ENCODE measurements at places on chromosomes 7 and 10. TPM values are rescaled to one million over a fixed set of nuclear protein-coding genes. Genes with fewer than 3 reads are reported as not detected.
A peak's percentile ranks its signal among the peaks of the same experiment; 100 is the strongest.

- no peak overlapping the region for H3K27ac ChIP-seq
- no peaks in the 10 kb centered on the region for H3K27me3 ChIP-seq
- no peak overlapping the region for H3K4me3 ChIP-seq
- no peaks in the 10 kb centered on the region for H3K36me3 ChIP-seq
- DNase-seq = no peak
Measured at GRCh38 chr10:114616516-114616915, 41.6 kb downstream of the ABLIM1 start.

GRCh38 chr7:127029823-127030222, 222.9 kb downstream of the GRM8 start:
- H3K4me3 ChIP-seq = no peak overlapping the region
- H3K27ac ChIP-seq = no peak overlapping the region
- no peaks in the 10 kb centered on the region for H3K36me3 ChIP-seq
- H3K4me1 ChIP-seq = no peaks in the 10 kb centered on the region
- no peak for DNase-seq

- peaks cover 2% of the 10 kb centered on the region for H3K4me1 ChIP-seq
- DNase-seq = no peak
- H3K36me3 ChIP-seq = peaks cover 7% of the 10 kb centered on the region
- H3K4me3 ChIP-seq = no peak overlapping the region
- no peaks in the 10 kb centered on the region for H3K27me3 ChIP-seq
- no peak overlapping the region for H3K27ac ChIP-seq
Measured at GRCh38 chr7:96228760-96229159, 93.1 kb downstream of the SLC25A13 start.

DNA sequence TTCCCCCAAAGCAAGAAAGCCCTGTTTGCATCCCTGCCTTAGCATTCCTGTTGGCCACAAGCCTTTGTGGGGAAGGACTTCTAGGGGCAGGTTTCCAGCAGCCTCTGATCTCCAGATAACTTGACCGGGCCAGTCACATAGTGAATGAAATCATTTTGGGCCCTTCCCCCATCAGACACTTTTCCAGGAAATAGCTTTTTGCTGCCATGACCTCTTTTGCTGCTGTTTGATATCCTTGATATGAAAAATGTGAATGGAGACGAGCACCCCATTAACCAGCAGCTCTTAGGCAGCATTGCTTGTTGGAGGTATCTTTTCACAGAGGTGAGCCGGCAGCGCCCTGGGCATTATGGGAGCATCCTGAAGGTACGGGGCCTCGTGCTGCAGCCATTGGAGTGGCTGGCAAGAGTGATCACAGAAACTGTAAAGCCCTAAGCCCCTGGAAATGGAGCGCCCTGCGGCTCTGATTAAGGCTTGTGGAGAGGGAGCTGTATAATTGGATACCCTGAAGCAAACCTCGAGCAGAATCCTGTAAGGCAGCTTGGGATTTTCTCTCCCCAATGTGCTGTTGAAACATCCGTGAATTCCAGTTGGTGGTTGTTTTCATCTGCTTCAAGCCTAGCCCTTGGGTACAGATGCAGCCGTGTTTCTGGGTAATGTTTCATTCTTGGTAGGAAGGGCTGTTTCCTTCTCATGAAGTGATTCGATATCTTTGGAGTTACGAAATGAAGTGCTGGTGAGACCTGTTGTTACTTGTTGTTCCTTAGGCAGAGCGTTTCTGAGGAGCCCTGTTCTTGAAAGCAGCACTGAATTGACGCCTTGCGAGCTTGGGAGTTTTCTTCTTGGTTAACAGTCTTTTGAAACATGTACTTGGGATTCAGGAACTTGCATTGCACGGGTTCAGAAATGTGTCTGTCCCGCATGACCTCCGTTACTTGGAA, 179.0 kb downstream of the PTEN start:
- peaks cover 19% of the 10 kb centered on the region for H3K4me1 ChIP-seq
- peak; percentile 52 for DNase-seq
- H3K36me3 ChIP-seq = no peaks in the 10 kb centered on the region
- no peaks in the 10 kb centered on the region for H3K27me3 ChIP-seq
- peak overlapping the region; percentile 58 for H3K27ac ChIP-seq

GRCh38 chr10:73759512-73760115, 15.4 kb downstream of the SEC24C start:
- H3K27ac ChIP-seq = no peak overlapping the region
- no peak overlapping the region for H3K4me3 ChIP-seq
- H3K4me1 ChIP-seq = peaks cover 26% of the 10 kb centered on the region
- H3K36me3 ChIP-seq = peaks cover 45% of the 10 kb centered on the region

- no peak overlapping the region for H3K4me3 ChIP-seq
- DNase-seq = no peak
- H3K36me3 ChIP-seq = no peaks in the 10 kb centered on the region
- peaks cover 6% of the 10 kb centered on the region for H3K4me1 ChIP-seq
- peaks cover 20% of the 10 kb centered on the region for H3K27me3 ChIP-seq
Measured at GRCh38 chr7:50669890-50670289, 104.7 kb upstream of the DDC start.

GRCh38 chr7:68914006-68914405, 684.3 kb upstream of the AUTS2 start:
- no peak overlapping the region for H3K4me3 ChIP-seq
- H3K36me3 ChIP-seq = no peaks in the 10 kb centered on the region
- DNase-seq = no peak
- no peak overlapping the region for H3K27ac ChIP-seq
- no peaks in the 10 kb centered on the region for H3K4me1 ChIP-seq
- H3K27me3 ChIP-seq = no peaks in the 10 kb centered on the region

GRCh38 chr10:71713135-71714030, 6.2 kb downstream of the C10orf105 start:
- peaks cover 17% of the 10 kb centered on the region for H3K4me1 ChIP-seq
- no peaks in the 10 kb centered on the region for H3K27me3 ChIP-seq
- peak; percentile 44 for DNase-seq
- peak overlapping the region; percentile 69 for H3K27ac ChIP-seq
- peak overlapping the region; percentile 14 for H3K4me3 ChIP-seq

DNA sequence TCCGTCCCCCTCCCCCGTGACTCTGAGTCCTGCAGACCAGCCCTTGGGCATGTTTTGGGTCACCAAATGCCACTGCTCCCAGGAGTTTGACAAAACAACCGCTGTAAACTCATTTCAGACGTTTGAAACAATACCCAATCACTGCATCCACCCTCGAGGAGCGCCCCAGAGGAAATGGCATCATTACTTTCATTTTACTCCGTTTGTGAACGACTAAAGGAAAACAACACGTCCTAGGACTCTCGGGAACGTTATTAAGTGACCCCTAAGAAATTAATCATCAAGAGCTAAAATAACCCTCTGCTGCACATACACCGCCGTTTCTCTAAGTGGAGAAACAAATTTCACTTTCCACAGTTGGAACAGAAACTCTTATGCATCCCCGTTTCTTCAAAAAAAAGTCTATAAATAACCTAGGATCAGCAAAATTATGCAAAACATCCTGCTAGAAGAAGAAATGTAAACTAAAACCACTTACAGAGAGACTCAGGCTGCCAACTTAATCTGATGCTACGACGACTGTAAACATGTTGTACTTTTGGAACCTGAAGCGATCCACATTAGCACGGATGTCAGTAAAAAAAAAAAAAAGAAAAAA, 109.9 kb upstream of the EFCAB10 start:
- H3K4me3 ChIP-seq = no peak overlapping the region
- no peak overlapping the region for H3K27ac ChIP-seq
- no peaks in the 10 kb centered on the region for H3K36me3 ChIP-seq
- H3K4me1 ChIP-seq = peaks cover 6% of the 10 kb centered on the region
- DNase-seq = no peak

DNA sequence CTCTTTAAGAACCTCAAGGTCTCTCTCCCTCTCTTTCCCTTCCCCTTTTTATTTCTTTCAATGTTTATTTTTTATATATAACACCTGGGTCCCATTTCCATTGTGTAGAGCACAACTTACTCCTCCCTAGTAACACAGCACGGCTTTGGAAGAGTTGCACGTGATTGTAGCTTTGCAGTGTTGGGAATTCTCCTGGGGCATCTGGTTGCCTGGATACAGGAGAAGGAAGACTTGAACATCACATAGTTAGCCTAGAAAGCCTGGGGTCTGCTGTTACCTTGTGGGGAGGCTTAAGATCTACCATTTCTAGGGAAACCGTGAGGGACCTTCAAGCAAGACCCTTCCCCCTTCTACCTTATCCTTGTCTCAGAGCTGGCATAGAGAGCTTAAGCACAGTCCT, 41.1 kb upstream of the NFKB2 start:
- H3K27ac ChIP-seq = no peak overlapping the region
- H3K36me3 ChIP-seq = peaks cover 51% of the 10 kb centered on the region
- DNase-seq = no peak
- no peak overlapping the region for H3K4me3 ChIP-seq
- H3K27me3 ChIP-seq = no peaks in the 10 kb centered on the region

DNA sequence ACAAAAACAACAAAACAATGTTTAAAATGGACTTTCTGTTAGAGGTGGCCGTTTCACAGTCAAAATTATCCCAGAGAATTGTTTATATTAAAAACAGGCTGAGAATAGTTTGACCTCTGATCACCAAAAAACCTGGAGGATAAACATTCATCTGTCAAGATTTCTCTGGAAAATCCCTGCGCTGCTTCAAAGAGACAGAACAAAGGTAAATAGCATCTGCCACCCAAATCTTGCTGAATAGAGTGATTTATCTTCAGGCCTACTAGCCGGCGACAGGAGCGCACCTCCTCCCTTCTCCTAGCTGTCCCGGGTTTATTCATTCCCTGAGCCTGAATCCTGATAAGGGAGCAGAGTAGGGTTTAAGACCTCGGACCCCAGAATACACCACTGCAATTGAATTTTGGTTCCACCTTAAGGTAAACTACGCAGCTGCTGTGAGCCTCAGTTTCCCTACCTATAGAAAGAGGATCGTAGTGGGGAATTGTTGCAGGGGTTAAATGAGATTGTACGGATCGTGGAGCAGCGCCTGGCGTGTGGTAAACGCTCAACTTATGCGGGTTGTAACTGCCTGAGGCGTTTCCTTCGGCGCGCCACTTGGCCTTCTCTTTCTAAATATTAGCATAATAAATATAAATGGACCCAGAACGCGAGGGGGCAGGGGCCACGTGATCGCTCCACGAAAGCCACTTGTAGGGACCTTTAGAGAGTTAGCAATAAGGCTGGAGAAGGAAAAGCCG, 498 bp upstream of the ST7 start:
- H3K27me3 ChIP-seq = no peaks in the 10 kb centered on the region
- peak overlapping the region; percentile 71 for H3K4me3 ChIP-seq
- no peak for DNase-seq
- peaks cover 11% of the 10 kb centered on the region for H3K4me1 ChIP-seq
- H3K27ac ChIP-seq = peak overlapping the region; percentile 88
- peaks cover 4% of the 10 kb centered on the region for H3K36me3 ChIP-seq

- H3K27ac ChIP-seq = no peak overlapping the region
- H3K36me3 ChIP-seq = peaks cover 3% of the 10 kb centered on the region
- H3K4me3 ChIP-seq = peak overlapping the region; percentile 92
- no peak for DNase-seq
Measured at GRCh38 chr10:28678687-28679457, 1.6 kb downstream of the BAMBI start.

GRCh38 chr7:149681274-149681673, 92.1 kb downstream of the ZNF467 start:
- no peaks in the 10 kb centered on the region for H3K27me3 ChIP-seq
- no peaks in the 10 kb centered on the region for H3K4me1 ChIP-seq
- H3K27ac ChIP-seq = no peak overlapping the region
- H3K4me3 ChIP-seq = no peak overlapping the region
- H3K36me3 ChIP-seq = no peaks in the 10 kb centered on the region

- H3K4me1 ChIP-seq = no peaks in the 10 kb centered on the region
- H3K27ac ChIP-seq = no peak overlapping the region
- H3K36me3 ChIP-seq = no peaks in the 10 kb centered on the region
Measured at GRCh38 chr10:113561214-113561613, 8.4 kb downstream of the HABP2 start.

- no peaks in the 10 kb centered on the region for H3K36me3 ChIP-seq
- H3K4me1 ChIP-seq = no peaks in the 10 kb centered on the region
- no peaks in the 10 kb centered on the region for H3K27me3 ChIP-seq
- DNase-seq = no peak
- H3K4me3 ChIP-seq = no peak overlapping the region
Measured at GRCh38 chr10:128398118-128398517, 271.9 kb upstream of the MKI67 start.

- no peak for DNase-seq
- H3K36me3 ChIP-seq = no peaks in the 10 kb centered on the region
- no peak overlapping the region for H3K27ac ChIP-seq
- H3K27me3 ChIP-seq = no peaks in the 10 kb centered on the region
- no peaks in the 10 kb centered on the region for H3K4me1 ChIP-seq
Measured at GRCh38 chr10:129441372-129442009, 25.6 kb upstream of the MGMT start.

DNA sequence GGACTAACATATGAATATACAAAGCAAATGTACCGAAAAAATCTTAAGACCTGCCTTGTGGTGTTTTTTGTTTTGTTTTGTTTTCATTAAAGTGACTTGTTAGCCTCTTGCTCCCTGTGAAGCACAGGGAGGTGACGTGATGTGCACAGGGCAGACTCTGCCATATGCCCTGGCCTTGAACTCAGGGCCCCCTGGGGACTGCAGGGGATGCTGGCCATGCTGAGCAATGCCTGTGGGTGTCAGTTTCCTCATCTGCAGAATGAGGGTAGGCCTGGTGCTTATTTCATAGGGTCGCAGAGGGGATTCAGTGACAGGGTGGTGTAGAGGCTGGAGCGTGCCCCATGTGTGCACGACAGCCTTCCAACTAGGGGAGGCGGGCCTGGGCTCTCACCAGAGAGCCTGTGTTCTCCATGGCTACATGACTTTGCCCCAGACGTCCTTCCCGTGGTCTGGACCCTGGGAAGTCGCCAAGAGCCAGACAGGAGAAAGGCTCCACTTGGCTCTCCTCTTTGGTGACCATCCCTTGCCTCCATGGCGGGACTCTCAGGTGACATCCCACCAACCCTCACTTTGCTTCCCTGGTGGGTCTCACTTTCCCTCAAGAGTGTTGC, 14.5 kb downstream of the EGFR start:
- DNase-seq = no peak
- no peaks in the 10 kb centered on the region for H3K27me3 ChIP-seq
- peaks cover 19% of the 10 kb centered on the region for H3K36me3 ChIP-seq
- H3K27ac ChIP-seq = peak overlapping the region; percentile 36

Gene CCDC172
- not detected for polyA plus RNA-seq

Gene OLAH
- polyA plus RNA-seq = 0.31 TPM

Gene AASS
- 6.8 TPM for polyA plus RNA-seq

Gene AKR1C4
- polyA plus RNA-seq = not detected

Gene NEUROG3
- not detected for polyA plus RNA-seq

Gene ACBD7
- not detected for polyA plus RNA-seq

Gene ZNF503
- polyA plus RNA-seq = 3.1 TPM

Gene CLDN15
- polyA plus RNA-seq = 2.4 TPM

Gene PKD2L1
- not detected for polyA plus RNA-seq

Gene LDB3
- polyA plus RNA-seq = not detected

Gene FOXI2
- polyA plus RNA-seq = not detected

Gene PRSS37
- not detected for polyA plus RNA-seq

Gene ACTR3C
- 1.3 TPM for polyA plus RNA-seq

Gene BLNK
- 4.4 TPM for polyA plus RNA-seq

Gene PLPP4
- polyA plus RNA-seq = 0.76 TPM

Gene MICALL2
- 10.4 TPM for polyA plus RNA-seq
